ENCODE measurements at places on chromosomes 1 and 21.

GRCh38 chr1:192552760-192553191 lies 22.8 kb upstream of the RGS1 start:
- DNase-seq: no peak

DNA sequence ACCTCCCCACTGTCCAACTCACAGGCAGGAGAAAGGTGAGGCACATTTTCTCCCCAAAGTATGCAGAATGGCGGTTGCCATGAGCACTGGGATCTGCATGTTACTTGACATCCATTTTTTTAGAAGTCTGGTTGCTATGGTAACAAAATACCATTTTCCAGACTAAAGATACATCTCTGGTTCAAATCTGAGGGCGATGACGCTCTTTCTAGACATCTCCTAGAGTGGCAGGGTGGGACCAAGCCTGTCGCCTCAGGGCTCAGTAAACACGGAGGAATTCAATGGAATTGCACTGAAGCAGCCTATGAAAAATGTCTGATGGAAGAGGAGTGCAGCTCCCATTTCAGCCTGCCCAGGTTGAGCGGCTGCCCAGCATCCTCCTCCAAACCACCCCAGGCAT lies 21.5 kb upstream of the FAM43B start:
- DNase-seq: no peak

DNA sequence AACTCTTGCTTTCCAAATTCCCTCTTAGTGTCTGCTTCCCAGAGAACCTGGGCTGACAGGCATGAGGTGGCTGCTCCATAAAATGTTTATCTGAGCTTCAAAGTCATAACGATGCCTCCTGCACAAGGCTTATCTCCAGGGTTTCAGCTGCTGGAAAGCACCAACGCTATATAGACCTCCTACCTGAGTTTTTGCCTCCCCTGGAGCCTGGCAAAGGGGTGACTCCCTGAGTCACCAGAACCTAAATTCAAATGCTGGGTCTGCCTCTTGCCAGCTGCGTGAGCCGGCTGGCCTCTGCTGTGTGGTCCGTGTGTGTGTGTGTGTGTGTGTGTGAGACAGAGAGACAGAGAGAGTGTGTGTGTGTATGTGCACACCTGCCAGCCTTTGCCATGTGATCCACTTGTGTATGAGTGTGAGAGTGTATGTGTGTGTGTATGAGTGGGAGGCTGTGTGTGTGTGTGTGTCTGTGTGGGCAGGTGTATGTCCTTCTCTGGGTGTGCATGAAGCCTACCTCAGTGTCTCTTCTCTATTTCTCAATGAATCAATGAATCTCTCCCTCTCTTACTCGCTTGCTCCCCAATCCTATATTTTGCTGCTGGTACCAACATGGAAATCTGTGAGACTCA lies 714.9 kb downstream of the MATN1 start:
- DNase-seq: no peak

DNA sequence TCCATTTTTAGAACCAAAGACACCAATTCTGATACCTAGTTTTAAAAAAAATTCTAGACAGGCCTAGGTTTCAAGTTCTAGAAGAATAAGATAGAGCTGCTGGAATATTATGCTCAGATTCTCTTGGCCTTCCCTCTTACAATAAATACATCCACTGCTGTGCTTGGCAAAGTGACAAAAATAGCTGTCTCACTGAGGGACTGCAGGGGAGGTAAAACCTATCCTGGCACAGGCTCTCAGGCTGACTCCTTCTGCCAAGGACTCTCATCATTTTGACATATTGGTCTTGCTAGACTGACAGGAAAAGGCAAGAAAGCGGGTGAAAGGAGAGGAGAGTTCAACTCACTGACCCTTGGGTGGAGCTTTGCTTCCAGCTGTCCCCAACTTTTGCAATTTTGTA lies 197.0 kb upstream of the LHX8 start:
- DNase-seq: no peak

GRCh38 chr1:211734791-211735190 lies 59.4 kb upstream of the NEK2 start:
- DNase-seq: no peak

- DNase-seq: no peak
These were observed 101.4 kb upstream of the L1TD1 start for GRCh38 chr1:62093261-62093660.

GRCh38 chr1:23035823-23036452 lies 16.7 kb downstream of the KDM1A start:
- no peak for DNase-seq

DNA sequence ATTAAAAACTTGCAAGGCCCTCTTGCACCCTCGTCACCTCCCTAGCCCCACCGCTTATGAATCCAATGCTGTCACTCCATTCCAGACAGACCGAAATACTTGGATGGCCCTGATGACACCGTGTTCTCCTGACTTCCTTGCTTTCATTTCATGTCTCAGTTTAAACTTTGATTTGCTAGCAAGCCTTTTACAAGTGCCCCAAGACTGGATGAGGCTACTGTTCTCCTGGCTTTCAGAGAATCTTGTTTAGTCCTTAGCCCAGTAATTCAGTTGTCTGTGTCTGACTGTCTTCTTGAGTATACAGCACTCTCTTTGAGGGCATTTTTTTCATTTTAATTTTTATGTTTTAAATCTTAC lies 824 bp upstream of the IFI44L start:
- no peak for DNase-seq

DNA sequence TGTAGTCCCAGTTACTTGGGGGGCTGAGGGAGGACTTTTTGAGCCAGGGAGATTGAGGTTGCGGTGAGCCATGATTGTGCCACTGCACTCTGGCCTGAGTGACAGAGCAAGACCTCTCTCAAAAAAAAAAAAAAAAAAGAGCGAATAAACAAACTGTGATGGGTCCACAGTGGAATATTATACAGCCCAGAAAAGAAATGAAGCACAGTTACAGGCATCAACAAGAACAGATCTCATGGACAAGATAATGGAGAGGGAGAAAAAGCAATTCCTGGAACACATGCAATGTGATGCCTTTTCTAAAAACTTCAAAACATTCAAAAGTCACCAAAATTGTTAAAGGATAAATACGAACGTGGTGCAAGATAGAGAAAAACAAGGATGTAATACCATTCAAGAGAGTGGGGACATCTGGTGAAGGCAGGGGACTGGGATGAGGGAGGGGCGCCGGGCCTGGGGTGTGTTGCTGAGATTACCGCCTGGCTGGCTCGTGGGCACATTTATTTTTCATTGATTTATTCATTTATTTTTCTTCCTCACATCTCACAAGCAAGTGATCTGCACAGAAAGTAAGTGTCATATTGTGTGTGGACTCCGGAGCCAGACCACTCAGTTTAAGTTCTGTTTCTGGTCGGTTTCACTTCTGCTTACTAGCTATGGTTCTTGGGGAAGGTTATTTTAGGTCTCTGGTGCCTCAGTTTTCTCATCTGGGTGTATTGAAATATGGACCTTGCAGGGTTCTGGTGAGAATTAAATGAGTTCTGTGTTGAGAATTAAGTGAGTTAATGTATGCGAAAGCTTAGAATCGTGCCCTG lies 30.1 kb downstream of the ABCG1 start:
- DNase-seq: no peak

DNA sequence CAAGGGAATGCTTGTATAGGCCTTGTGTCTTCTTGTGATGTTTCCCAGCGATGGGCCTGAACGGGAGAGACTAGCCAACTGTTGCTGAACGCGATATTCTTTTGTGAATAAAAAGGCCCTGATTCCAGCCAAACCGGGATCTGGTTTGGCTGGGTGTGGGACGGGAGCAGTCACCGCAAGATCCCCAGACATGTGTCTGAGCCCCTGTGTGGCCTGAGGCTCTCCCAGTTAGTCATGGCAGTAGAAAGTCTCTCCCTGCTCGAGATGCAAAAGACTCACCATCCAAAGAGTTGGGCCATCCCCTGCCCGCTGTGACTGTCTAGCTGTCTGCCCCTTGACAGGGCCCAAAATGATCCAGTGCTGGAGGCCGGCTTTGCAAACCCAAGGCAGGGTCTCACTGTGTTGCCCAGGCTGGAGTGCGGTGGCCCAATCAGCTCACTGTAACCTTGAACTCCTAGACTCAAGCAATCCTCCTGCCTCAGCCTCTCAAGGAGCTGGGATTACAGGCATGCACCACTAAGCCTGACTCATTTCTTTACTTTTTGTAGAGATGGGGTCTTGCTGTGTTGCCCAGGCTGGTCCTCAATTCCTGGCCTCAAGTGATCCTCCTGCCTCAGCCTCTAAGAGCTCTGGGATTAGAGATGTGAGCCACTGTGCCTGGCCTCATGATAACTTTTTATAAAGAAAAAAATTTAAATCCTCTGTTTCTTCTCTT lies 56.4 kb downstream of the KIF26B start:
- DNase-seq: no peak

- DNase-seq: no peak
These were observed 12.3 kb downstream of the BCAR3 start for GRCh38 chr1:93669369-93669768.

GRCh38 chr1:21559788-21560567 lies 50.8 kb downstream of the ALPL start:
- no peak for DNase-seq

DNA sequence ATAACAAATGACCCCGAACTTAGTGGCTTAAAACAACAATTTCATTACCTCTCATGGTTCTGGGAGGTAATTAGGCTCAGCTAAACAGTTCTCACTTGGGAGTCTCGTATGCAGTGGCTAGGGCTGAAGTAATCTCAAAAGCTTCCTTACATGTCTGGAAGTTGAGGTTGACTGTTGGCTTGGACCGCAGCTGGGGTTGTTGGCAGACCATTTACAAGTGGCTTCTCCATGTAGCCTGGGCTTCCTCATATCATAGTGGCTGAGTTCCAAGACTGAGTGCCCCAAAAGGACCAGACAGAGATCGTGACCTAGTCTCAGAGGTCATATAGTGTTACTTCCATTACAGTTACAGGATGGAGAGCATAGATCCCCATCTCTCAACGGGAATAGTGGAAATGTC lies 2.4 kb upstream of the POGZ start:
- no peak for DNase-seq

DNA sequence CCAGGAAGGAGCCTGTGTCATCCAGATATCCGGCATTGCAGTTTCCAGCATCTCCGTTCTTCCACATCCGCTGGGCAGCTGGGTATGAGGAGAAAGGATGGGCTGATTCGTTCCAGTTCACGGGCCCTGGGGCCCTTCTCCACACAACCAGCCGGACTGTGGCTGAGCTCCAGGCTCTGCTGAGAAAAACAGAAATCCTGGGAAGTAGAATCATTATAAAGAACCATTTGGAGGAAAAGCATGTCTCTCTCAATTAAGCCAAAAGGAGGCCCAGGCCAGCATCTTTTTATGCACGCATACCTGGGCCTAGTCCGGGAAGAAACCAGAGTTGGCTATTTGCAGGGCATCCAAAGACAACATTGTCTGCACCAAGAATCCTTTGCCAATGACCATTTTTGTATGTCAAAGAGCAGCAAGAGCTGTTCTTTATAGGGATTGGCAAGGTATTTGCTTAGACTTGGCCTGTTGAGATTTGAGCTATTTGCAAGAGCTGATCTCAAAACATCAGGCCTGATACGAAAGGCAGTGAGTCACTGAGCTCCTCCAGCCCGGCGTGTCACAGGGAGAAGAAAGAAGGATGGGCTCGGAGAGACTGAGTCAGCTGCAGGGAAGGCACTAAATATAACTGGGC lies 84.9 kb upstream of the ARHGEF16 start:
- DNase-seq: peak; percentile 91

Data from GM04503 (cell line).